ENCODE measurements at places on chromosomes 7 and 10.

GRCh38 chr10:44424298-44424697 is 39.4 kb upstream of the CXCL12 start:
- no peak for DNase-seq

GRCh38 chr10:8070440-8070839 is 16.0 kb downstream of the GATA3 start:
- no peak for DNase-seq

DNA sequence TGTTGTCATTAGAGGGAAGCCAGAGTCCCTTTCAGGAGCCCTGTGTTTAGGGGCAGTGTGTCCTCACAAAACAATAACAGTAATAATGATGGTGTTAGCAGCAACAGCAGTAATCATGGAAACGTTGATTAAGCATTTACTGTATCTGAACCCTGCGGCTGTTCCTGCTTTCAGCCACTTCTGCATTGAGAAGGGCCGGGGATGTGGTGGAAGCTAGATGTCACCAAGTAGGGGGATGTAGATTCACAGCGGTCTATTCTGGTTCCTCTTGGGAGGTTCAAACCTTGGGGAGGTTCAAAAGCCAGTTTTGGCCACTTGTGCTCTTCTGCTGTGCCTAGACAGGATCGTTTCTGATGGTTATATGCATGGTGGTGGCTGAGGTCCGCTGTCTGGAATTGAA is 44.8 kb downstream of the PRPF18 start:
- no peak for DNase-seq

GRCh38 chr10:29525762-29526161 is 109.0 kb downstream of the SVIL start:
- DNase-seq: no peak

GRCh38 chr10:72121389-72121788 is 33.0 kb upstream of the SPOCK2 start:
- DNase-seq: no peak

GRCh38 chr10:106925191-106925590 is 239.3 kb downstream of the SORCS1 start:
- no peak for DNase-seq

GRCh38 chr7:10677668-10678232 is 295.9 kb upstream of the PHF14 start:
- DNase-seq: no peak

DNA sequence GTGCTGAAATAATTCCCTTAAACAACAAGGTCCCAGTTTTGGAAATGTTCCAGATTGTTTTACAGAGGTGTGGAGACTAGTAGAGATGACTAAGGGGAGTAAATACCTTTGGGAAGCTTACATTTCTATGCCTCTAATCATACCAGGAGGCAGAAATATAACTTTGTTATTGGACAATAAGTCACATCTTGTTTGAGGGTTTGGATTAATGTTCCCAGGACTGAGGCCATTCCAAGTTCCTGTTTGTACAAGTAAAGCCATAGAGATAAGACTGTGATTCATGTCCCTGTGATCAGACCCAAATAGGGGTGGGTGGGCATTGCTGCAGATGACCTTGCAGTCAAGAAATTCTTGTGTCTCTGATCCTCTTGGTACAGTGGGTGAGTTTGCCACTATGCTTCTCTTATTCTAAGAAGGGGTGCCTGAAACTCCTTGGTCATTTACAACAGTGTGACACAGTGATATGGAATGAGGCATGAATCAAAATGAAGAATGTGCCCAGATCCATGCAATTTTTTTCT is 508.3 kb downstream of the SORCS3 start:
- DNase-seq: no peak

DNA sequence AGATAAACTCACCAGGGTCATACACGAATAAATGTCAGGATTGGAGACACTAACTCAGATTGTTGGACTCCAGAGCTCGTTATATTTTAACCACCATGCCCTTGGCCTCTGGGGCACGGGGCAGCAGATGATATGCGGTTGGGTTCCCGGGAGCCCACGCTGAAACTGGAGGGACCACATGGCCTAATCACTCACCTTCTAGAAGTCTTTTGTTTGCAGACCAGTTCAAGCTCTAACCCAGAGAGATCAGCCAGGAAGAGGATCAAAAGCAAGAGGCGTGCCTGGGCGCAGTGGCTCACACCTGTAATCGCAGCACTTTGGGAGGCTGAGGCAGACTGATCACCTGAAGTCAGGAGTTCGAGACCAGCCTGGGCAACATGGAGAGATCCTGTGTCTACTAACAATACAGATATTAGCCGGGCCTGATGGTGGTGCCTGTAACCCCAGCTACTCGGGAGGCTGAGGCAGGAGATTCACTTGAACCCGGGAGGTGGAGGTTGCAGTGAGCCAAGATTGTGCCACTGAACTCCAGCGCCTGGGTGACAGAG is 42.6 kb upstream of the ECHDC3 start:
- no peak for DNase-seq

GRCh38 chr10:100808876-100809275 is 63.5 kb downstream of the PAX2 start:
- no peak for DNase-seq

- DNase-seq: no peak
These were observed 3.3 kb upstream of the NODAL start for GRCh38 chr10:70444744-70445143.

GRCh38 chr10:132292287-132293200 is 15.2 kb downstream of the STK32C start:
- DNase-seq: no peak

DNA sequence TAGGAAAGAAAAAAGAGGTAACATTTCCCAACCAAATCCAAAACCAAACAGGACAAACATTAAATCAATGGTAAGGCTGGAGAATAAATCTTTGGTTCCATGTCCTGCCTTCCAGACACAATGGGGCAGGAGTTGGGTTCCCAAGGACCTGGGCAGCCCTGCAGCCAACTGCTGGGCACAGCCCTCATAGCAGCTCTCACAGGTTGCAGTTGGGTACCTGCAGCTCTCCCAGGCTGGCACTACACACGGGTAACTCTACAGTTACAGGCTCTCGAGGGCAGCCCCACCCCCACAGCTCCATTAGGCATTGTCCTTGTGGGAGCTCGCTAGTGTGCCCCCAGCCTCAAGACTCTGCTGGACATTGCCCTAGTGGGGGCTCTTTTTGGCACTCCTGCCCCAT is 7.5 kb downstream of the GRB10 start:
- DNase-seq: no peak

DNA sequence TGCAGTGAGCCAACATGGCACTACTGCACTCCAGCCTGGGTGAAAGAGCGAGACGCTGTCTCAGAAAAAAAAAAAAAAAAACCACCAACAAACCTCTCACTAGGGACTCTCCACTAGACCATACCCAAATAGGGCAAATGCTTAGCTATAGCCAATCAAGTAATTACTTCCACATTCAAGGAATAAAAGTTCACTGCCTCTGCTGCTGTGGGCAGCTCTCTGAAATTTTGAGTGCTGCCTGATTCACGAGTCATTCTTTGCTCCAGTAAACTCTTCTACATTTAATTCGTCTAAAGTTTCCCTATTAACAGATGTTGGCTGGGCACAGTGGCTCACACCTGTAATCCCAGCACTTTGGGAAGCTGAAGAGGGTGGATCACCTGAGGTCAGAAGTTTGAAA is 4.7 kb upstream of the NRBF2 start:
- DNase-seq: no peak

- no peak for DNase-seq
These were observed 56.7 kb upstream of the SEMA3A start for GRCh38 chr7:84251277-84251781.

GRCh38 chr10:6514844-6515780 is 65.0 kb downstream of the PRKCQ start:
- DNase-seq: no peak

DNA sequence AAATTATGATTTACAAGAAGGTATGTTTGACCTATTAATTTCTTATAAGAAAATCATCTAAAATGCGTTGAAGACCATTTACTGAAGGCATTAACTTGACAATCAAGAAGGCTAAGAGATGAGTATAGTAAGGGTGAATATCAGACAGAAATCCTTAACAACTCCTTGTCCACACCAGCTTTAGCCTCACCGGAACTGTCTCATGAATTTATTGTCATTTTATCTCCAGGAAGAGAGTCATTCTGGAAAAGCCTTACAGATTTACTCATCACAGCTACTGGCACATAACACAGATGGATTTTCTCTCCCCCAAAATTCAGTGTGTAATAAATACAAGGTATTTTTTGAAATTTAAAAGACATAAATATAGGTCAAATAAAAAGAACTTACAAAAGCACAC is 129.4 kb upstream of the LSM8 start:
- DNase-seq: no peak

DNA sequence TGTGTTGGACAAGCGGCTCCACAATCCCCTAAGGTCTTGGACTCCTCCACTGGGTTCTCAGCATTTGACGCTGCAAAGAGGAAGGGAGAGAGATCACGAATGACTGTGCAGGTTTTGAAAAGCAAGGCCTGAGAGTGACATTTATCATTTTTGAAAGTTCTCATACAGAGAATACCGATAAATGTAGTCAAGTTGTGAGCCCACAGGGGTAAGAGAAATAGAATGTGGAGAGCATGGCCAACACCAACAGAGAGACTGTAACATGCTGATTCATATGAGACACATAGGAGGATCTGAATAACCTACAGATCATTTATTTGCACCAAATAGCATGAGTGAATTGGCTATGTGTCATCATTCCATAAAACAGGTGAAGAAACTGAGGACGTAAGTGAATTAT is 230.5 kb upstream of the MBL2 start:
- DNase-seq: no peak

DNA sequence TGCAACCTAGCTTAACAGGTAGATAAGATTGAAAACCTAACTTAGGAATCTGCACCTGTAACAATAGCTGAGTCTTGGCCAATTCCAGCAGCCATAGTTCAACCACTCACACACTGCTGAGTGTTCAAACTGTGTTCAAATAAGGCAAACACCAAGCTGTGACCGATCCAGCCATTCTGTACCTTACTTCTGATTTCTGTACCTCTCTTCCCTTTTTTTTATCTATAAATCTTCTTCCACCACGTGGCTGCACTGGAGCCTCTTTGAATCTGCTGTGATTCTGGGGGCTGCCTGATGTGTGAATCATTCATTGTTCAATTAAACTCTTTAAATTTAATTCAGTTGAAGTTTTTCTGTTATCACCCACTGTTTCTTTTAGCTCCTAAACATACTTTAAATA is 15.7 kb upstream of the FOXL3 start:
- DNase-seq: no peak

DNA sequence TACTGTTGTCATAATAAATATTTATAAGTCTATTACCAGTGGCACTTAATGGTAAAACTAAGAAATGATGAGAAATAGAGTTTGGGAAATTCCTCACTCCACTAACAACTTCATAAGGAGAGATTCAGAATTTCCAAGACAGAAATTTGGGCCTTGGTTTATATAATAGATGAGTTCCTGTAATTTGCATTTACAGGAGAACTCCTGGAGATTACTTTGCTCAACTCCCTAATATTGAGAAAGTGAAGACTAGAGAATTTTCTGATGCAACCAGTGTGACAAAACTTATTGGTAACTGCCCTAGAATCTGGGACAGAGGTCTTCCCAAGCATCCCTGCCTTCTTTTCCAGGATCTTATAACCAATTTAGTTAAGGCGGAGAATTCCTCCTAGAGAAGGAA is 49.1 kb upstream of the GSAP start:
- DNase-seq: no peak

All from type B pancreatic cell (in vitro differentiated cells).